ENCODE measurements at places on chromosomes 6 and 20.

GRCh38 chr6:133610227-133610840 is 278.6 kb upstream of the TCF21 start:
- no peak for DNase-seq

DNA sequence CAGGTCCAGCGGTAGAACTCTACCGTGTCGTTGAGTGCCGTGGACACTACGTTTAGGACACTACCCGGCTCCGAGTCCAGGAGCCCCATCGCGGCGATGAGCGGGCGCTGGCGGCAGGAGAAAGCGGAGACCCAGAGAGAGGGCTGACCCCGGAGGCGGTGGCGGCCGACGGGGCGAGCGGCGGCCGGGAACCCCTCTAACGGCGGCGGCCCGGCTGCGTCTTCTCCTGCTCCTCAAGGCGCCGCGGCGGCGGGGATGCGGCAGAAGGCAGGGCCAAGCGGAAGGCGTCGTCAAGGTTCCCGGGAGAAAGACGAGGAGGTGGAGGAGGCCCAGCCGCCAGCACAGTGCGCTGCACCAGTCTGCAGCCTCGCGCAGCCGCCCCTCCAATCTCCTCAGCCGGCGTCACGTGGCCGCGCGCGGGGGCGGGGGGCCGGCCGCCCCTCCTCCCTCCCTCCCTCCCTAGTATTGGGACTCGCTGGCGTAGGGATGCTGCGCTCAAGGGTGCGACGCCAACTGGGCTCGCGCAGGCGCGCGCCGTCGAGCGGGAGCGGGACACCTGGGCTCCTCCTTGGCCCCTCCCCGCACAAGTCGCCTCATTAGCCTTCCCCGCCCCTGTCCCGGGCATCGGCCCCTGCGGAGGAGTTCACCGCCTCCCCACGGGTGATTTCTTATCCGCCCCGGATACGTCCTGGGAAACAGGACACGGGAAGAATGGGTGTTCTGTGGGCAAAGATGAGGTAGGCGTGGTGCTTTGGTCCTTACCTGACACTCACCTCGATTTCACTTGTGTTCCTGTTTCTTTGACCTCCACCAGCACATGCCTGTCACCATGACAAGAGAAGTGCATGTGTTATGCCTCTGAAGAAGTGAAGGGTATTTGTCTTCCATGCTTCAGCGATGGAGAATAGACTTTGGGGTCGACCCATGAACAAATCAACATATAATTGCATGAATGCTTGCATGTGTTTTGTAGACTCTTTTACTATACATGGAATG is at the start of gene ELOVL4:
ELOVL4 (minus strand) TSS at position 363 of the 996 bp plus-strand sequence; CDS start at position 89, 274 bp downstream.
- DNase-seq, result peak; percentile 41

GRCh38 chr6:15312500-15312899 is 66.6 kb downstream of the JARID2 start:
- no peak for DNase-seq

GRCh38 chr6:84798257-84798656 is 33.9 kb upstream of the TBX18 start:
- DNase-seq, result no peak

DNA sequence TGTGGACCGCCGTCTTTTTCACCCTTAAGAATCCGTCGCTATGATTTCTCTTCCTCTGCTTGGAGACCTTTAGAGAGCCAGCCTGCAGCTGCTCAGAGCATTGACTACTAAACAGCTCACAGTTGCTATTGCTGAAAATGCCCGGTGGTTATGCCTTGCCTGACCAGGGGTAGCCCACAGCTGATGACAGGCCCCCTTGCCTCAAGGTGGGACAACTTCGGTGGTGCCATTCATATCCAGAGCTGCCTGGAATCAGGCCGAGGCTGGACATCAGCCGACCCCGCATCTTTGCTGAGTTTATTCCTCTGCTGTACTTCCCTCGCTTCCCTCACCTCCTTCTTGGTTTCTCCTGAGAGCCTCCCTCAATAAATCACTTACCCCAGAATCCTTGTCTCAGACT is 39.6 kb downstream of the OVOL2 start:
- DNase-seq, result no peak

DNA sequence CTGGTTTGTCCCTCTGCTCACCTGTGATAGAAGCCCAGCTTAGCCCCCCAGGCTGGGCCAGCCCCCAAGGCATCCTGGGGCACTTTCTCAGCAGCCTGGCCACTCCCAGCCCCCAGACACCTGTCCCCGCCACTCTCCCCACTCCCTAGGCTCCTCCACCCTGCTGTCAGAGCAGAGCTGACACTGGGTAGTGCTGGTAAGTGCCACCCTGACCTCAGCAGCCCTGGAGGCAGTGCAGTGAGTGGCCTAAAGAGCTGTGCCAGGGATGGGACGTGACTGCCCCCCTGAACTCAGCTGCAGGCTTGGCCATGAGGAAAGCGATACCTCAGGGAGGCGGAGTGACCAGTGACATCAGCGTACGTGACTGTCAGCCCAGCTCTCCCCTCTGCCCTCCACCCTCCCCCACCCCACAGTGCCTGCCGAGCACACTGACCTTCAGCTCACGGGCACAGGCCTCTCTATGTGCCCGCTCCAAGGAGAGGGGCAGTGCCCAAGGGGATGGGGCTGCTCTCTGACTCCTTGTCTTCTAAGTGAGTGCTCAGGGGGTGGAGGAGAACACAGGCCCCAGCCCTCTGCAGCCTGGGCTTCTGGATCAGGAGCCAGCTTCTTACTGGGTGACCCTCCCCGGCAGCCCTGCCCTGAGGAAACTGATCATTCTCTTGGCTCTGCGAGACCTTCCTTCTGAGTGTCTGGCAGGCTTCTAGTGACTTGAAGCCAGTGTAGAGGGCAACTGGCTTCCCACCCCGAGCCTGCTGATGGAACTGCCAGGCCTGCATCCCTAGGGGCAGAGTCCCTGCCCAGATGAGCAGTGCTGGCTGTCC is 172.7 kb downstream of the MRPL14 start:
- no peak for DNase-seq

GRCh38 chr6:166317261-166318212 is 9.3 kb upstream of the PRR18 start:
- no peak for DNase-seq

- DNase-seq, result no peak
These were observed 306.5 kb upstream of the MAP3K7 start for GRCh38 chr6:90893400-90893799.

- DNase-seq, result no peak
These were observed 45.0 kb upstream of the RIPOR2 start for GRCh38 chr6:24980507-24981385.

DNA sequence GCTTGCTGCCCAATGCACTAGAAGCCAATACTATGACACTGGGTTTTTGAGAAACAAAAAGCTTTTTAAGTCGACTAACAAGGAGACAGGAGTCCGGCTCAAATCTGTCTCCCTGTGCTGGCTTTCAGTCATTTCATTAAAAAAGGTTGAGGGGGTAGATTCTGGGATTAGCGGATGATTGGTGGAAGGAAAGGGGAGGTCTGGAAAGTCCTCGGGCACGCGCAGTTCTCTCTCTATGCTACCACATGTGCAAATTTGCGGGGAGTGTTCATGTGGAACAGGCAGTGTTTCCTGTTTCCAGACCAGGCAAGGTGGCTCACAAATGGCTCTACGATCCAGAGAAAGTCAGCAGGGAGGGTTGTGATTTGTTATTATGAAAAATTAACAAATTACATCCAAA is 89.1 kb upstream of the TOX2 start:
- no peak for DNase-seq

DNA sequence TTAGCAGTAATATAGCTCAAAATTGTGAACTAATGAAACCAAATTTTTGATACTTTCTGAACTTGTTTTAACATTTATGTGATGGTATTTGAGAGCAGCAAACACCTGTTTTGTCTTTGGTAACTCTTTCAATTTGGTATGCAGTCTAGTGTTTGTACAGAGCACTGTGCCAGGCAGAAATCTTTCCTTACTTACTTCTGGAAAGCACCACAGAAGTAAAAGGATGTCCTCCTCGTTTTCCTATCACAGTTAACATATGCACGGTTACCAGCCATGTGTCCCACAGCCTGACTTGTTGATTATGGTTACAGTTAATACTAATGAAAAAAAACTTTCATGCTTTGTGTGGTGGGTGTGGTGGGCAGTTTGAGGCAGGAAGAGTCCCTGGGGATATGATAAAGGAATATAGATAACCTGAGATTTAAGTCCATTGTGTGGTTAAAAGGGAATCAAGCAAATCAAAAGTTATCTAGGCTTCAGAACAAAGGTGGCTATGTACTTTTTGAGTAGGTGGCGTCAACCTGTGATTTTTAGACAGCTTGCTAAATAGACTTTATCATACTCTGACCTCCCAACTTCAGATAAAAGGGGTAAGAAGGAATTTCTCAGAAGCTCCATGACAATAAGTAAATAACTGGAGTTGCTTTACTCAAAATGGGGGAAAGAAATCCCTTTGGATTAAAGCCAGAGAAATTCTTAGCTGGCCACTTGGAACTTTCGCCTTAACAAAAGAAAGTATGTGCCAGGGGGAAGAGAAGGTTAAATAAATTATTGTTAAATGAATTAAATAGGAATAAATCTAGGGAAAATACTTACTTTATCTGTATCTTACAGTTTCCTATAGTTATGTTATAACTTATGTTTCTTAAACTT is 20.1 kb upstream of the COL10A1 start:
- DNase-seq, result no peak

- peak; percentile 94 for DNase-seq
These were observed 448 bp upstream of the RIN2 start for GRCh38 chr20:19757487-19758132.

DNA sequence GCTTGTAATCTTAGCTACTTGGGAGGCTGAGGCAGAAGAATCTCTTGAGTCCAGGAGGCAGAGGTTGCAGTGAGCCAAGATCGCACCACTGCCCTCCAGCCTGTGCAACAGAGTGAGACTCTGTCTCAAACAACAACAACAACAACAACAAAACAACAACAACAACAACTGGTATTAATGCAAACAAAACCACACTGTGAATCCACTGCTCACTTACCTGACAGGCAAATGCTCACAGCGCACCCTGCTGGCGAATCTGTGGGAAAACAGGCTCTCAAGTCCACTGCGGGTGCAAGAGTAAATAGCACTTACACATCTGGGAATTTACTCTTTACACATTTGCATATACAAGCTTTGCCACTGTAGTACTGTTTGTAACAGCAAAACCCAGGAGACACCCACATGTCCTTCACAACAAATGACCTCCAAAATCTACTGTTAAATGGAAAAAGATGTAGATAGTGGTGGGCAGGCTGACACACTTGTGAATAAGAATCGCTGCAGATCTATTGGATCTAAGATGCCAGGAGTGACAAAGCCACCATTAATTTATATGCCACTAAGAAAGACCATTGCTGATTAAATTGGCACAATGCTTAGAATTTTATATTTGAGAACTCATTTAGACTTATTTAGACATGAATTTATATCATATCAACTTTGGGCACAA is 29.3 kb downstream of the NSFL1C start:
- DNase-seq, result peak; percentile 74

GRCh38 chr6:137166247-137167098 is 7.0 kb downstream of the IL22RA2 start:
- DNase-seq, result no peak

DNA sequence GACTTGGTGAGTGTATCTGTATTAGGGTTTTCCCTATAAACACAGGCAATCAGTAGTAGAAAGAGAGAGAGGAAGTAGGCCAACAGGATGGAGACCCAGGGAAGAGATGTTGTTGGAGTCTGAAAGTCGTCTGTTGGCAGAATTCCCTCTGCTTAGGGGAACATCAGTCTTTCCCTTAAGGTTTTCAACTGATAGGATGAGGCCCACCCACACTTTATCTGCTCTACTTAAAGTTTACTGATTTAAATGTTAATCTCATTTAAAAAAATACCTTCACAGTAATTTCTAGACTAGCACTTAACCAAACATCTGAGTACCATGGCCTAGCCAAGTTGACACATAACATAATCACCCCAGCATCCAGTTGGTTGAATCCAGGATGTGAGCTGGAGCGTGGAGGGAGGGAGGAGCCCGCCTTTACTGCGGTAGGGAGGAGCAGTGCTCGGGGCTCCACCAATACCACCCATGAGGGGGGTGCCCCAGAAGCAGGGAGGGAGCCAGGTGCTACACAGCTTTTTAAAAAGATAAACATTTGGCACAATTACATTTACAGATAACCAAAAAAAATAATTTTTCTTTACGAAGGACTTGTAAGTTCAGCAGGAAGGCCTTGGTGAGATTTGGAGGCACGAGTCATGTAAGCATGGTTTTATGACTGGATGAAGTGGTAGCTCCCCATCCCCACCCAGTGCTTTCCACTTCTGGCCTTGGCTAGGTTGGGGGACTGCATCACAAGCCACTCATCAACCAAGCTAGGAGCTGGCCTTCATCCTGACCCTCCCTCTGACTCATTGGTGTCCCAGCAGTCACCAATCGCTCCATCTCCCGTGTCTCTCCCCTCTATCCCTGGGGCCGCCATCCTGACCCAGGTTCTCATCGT is 18.4 kb upstream of the SNX9 start:
- DNase-seq, result no peak

DNA sequence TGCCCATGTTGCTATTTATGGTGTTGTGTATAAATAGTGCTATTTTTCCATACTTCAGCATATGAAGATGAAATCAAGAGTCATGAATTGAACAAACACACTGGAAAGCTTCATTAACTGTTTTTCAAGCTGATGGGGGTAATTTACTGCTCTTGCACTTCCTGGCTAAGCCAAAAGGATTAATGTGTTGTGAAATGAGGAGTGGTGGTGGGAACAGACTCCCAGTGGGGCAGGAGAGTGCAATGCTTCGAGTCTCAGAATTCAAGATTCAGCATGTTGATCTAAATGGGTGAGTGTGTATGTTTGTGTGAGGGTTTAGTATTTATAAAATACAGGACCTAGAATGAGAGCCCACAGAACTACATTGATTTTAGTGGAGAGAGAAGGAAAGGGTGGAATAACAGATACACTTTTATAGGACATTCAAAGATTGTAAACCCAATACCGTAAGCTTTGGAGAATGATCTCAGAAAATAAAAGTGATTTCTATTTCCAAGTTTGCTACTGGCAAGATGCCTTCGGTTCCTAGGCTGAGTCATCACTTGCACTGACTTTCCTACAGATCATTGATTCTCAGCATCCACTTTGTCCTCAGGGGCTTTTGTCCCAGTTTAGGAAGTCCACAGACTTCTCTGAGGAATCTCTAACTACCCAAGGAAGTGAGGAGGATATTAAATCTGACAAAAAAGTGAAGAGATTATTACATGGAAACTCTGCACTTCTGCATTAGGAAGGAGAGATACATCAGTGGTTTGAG is 303.6 kb downstream of the TRDN start:
- no peak for DNase-seq

GRCh38 chr6:15431762-15432483 is 186.1 kb downstream of the JARID2 start:
- no peak for DNase-seq

- DNase-seq, result no peak
These were observed 369.1 kb downstream of the MAFB start for GRCh38 chr20:40319741-40320516.

- DNase-seq, result no peak
These were observed 52.1 kb downstream of the FAXC start for GRCh38 chr6:99297415-99297814.
